ENCODE measurements at places on chromosomes 12 and 14.

- no peak for DNase-seq
These were observed 12.3 kb upstream of the KRT74 start for GRCh38 chr12:52585946-52586345.

GRCh38 chr12:40502322-40502721 lies 189.9 kb upstream of the CNTN1 start:
- no peak for DNase-seq

GRCh38 chr14:91482263-91483013 lies 27.7 kb downstream of the PPP4R3A start:
- no peak for DNase-seq

GRCh38 chr12:52745554-52745953 lies 31.6 kb downstream of the KRT76 start:
- DNase-seq = no peak

- DNase-seq = no peak
These were observed 261.5 kb downstream of the SUDS3 start for GRCh38 chr12:118637767-118638370.

DNA sequence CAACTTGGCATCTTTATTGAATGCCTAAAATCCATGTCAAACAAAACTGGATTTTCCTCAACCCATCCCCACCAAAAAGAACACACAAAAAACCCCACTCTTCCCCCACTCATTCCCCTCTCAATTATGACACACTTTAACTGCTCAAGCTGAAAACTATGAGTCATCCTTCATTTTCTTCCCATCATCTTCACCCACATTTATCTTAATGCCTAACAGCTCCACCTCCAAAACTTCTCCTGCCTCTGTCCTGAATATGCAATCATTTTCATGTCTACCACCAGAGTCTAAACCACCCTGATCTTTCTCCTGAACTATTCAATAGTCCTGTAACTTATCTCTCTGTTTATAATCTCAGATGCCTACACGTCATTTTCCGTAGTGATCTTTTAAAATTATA lies 239.7 kb downstream of the BCAT1 start:
- no peak for DNase-seq

DNA sequence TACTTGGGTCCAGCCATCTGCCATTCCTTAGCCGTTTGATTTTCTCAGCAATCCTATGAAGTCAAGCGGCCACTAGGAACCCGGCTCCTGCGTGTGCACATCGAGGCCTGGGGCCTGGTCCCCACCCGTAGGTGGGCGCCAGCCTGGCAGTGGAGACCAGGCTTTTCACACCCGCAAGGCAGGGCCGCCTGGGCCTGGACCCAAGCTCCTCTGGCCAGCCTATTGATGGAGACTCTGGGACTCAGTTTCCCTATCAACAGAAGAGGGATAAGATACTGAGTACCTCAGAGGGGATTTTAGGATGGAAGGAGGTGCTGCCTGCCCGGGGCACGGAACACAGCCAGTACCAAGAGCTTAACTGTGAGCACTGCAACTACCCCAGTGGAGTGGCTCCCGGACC lies 104.3 kb upstream of the C14orf180 start:
- DNase-seq = no peak

DNA sequence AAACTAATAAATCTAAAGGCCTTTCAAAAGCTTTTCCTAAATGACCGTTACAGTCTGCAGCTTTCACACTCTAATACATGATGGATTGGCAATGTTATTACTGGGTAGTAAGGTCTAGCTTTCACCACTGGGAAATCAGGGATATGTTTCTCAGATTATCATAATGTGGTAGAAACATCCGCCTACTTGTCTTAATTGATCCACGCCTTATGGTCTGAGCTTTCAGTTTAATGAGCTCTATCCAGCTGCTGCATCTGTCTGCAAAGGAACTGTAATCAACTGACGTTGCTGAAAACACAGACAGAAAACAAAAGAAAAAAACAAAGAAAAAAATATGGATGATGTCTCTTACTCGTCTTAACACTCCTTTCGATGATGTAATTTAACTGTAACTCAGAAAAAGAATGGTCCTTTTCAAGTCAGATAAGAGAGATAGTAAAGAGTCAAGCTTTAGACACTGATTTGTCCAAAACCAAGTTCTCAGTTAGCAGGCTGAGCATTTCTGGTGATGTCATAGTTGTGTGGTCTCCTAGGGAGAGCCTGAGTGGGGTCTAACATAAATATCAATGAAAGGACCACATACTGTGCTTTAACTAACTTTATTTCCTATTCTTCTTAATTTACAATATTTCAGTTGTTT lies 85.9 kb downstream of the C2CD5 start:
- DNase-seq = no peak

DNA sequence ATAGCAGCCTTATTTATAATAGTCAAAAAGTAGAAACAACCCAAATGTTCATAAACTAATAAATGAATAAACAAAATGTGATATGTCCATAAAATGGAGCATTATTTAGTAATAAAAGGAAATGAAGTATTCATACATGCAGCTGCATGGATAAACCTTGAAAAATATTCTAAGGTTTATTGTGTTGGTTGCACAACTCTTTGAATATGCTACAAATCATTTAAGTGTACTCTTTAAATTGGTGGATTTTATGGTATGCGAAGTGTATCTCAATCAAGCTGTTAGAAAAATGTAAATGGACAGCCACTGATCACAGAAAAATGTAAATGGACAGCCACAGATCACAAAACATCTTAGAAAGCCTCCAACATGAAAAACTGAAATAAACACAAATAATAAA lies 73.2 kb upstream of the SLC38A4 start:
- no peak for DNase-seq

DNA sequence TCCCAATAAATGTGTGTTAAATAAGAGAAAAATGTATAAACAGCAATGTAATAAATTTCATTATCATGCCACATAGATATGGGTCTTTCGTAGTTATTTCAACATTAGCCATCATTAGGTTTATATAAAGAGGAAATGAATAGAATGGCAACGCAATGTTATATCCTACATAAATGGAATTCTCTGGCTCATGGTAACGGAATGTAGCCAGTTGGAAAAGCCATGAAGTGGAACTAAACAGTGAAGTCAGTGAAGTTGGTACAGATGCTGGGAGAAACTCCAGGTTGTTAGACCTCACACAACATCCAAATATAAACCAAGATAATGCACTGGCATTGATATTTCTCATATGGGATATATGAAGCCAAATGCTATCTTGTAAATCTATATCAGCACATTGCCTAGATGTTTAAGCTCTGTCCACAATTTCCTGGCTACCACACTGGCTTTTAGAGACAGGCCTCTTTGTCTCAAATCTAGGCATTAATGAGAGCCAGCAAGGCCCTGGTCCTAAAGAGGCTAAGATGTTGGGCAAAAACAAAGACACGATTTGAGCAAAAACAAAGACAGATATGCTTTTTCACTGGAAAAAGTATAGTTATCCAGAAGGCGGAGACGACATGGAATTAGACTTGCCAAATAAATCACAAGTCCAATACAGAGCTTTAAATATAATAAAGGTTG lies 861.0 kb downstream of the RPS29 start:
- no peak for DNase-seq

DNA sequence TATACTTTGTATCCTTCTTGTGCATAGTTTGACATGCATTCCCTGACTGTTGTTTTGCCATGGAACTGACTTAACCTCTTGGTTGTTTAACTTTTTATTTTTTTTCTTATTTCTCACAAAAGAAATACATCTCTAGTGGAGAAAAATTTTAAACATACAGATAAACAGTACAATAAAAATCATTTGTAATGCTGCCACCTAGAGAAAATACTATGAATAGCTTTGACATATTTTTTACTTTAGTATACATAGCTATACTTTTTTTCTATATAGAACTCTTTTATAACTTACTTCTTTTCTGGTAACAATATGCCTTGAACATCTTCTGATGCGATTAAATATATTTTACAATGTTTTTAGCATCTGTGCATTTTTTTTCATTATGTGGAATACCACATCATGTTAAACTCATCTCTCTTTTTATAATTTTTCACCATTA lies 184.5 kb downstream of the AKAP6 start:
- no peak for DNase-seq

GRCh38 chr14:43090380-43090779 lies 1416.7 kb downstream of the FSCB start:
- no peak for DNase-seq

DNA sequence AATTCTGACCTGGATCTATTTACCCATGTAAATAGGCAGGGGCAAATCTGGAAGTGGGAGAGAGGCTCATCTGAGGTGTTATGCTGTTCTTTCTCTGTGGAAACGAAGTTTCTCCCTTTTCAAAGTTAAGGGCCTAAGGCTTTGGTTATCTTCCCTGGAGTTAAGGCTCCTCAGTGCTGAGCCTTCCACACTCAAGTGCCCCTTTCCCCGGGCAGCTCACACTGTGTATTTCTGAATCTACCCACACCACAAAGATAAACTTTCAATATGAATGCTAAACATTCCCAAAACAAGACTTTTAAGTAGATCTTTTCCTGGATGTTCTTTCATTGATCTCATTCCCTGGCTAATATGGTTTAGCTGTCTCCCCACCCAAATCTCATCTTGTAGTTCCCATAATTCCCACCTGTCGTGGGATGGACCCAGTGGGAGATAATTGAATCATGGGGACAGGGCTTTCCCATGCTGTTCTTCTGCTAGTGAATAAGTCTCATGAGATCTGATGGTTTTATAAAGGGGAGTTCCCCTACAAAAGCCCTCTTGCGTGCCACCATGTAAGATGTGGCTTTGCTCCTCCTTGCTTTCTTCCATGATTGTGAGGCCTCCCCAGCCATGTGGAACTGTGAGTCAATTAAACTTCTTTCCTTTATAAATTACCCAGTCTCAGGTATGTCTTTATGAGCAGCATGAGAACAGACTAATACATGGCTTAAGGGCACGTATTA lies 251.1 kb downstream of the NAV3 start:
- DNase-seq = no peak

DNA sequence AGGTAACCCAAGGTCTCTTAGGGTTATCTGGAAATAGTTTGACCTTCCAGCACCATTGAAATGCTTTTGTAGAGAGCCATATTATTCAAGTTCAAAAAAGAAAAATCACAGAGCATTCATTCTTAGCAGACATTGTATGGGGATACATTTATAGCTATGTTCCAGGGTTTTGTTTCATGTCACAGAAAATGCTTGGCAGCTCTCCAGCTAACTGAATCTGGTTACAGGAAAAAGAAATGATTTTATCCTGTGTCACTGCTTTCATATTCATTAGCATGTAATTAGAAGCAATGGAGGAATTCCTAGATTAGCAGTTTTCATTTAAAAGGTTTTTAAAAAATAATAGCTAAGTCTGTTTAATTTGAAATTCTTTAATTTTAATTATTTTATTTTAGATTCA lies 78.9 kb downstream of the SNAPC1 start:
- DNase-seq = peak; percentile 46

GRCh38 chr12:86837246-86837645 lies 581.1 kb upstream of the MGAT4C start:
- no peak for DNase-seq

DNA sequence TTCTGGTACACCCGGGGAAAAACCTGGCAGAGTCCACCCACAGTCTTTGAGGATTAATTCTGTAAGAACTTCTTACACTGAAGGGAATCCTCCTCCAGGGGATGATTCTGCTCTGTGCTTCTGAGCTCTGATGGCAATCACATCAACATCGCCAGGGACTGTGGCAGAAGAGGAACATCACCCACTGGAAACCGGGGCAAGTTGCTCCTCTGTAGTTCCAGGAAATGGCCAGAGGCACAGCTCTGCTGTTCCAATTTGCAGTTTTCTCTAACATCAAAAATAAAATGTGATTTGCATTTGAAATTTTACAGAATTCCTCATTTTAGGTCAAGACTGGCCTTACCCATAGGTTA lies 207.6 kb downstream of the DAD1 start:
- no peak for DNase-seq

DNA sequence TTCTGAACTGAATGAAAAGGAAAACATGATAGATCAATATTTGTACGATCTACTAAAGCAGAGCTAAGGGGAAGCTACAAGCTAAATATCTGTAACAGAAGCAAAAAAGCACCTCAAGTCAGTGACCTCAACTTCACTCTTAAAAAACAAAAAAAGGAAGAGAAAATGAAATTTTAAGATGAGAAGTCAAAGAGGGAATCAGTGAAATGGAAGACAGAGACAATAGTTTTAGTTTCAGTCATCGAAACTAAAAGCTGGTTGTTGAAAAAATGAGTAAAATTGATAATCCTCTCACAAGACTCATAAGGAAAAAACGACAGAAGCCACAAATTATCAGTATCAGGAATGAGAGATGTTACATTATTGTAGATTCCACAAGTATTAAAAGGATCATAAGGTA lies 11.9 kb upstream of the SLC2A13 start:
- DNase-seq = no peak

DNA sequence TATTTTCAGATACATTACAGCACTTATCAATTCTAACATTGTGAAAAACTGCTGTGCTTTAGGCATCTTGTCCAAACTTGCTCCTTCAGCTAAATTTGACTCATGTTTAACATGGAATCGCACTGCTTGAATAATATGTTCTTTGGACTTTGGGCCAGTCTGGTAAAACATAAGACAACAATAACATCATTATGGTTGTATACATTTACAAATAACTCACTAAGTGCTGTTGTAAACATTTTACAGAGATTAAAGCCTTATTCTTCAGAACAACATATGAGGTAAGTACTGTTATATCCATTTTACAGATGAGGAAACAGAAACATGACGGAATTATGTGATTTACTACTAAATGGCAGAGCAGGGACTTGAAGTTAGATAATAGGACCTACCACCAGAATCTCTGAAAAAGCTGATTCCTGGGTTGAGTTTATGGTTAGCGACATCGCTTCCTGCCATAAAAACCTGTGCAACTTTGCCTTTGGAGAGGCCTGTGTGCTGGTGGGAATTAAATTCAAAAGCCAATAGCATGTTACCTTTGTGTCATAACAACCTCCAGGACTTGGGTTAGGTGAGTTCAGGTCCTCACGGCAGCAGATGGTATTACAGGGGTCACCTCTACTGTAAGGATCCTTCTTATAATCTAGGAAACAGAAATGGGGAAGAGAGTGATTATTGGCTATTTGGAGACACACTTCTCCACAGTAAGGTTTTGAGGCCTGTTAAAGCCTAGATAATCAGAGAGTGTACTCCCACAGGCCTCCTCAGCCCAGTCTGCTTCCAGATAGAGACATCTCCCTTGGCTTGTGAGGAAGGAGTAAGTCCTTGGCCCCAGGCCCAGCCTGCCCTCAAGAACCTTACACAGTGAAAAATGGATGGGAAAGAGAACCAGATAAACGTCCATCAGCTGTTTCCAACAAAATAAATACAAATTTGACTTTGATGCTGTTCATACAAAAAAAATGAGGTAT lies 61.8 kb downstream of the PLBD1 start:
- no peak for DNase-seq

DNA sequence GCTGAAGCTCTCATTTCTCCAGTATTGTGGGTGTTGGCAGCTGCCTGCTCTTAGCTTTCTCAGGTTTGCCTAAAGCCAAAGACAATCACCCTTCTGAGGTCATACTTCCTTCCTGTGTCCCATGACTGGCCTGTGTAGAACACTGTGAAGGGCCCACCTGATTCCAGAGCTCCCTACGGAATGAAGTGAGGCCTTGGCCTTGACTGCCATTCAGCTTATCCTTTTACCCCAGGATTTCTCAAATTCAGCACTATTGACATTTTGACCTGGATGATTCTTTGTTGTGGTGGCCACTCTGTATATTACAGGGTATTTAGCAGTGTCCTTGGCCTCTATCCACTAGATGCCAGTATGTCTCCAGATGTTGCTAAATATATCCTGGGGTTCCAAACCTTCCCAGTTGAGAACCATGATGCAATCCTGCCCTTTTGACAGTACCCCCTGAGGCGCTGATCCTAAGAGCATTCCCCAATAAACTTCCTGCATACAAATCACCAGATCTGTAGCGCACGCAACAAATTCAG lies 112.3 kb upstream of the KRR1 start:
- peak; percentile 37 for DNase-seq

GRCh38 chr14:32947792-32948191 lies 9.1 kb downstream of the NPAS3 start:
- no peak for DNase-seq
